ENCODE measurements at places on chromosomes 13 and 19.

GRCh38 chr13:32823597-32823996 is 192.6 kb upstream of the KL start:
- no peak for DNase-seq

- no peak for DNase-seq
Observed at GRCh38 chr19:38057959-38058690, 151.1 kb downstream of the SIPA1L3 start.

DNA sequence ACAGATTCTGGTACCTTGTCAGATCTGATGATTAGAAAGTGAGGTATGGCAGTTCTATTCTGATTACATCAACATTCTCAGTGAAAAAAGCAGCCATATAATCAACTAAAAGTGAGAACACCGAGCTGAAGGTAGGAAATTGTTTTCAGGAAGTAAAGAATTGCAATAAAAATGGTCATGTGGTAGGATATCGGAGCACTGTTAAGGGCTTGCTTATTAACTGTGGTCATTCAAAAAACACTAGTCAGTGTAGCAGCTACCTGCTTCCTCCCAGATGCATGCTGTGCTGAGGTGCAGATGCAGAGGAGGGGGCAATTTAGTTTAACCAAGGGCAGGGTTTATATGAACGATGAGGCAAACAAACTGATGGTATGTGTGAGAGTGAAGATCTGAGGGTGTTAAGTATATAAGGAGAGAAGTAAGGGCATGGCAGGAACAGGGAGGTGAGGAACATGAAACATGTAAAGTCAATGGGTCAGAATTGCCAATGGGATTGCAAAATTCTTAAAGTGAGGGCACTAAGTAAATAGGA is 111.9 kb downstream of the DIAPH3 start:
- DNase-seq = no peak

GRCh38 chr19:2963122-2963521 is 14.2 kb upstream of the TLE6 start:
- DNase-seq = no peak

GRCh38 chr13:95355494-95355893 is 54.2 kb upstream of the ABCC4 start:
- no peak for DNase-seq

DNA sequence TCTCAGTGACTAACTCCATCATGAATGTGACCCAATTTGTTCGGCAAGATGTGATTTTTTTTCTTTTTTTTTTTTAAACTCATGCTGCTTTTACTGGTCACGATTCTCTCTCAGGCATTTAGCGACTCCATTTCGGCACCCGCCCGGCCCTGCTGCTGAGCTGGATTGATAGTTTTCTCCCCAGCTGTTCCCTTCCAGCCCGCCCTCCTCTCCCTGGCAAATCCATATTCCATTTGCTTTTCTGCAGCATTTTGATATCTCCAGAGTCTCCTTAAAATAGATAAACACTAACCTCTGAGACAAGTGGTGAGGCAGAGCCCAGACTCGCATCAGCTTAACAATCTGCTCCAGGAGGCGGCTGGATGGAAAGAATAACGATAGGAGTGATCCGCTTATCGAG is 55.5 kb upstream of the KATNAL1 start:
- DNase-seq = no peak

Data from GM19239 (cell line).